ENCODE measurements at places on chromosomes 4 and X.
A peak's percentile ranks its signal among the peaks of the same experiment; 100 is the strongest.

DNA sequence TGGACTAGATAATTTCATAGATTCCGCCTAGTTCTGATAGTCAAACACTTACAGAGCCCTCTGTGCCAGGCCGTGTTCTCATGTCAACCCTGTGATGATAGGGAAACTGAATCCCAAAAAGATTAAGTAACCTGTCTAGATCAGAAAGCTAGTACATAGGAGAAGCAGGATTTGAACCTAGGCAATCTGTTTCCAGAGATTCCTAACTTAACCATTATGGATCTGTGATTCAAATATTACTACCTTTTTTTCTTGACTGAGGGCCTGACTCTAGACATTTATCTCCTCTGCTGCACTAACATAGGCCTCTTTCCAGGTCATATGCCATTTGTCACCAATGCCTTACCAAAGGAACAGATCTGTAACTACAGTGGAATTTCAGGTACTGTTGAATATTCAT is 1.5 kb downstream of the ALAS2 start:
- DNase-seq, result no peak

DNA sequence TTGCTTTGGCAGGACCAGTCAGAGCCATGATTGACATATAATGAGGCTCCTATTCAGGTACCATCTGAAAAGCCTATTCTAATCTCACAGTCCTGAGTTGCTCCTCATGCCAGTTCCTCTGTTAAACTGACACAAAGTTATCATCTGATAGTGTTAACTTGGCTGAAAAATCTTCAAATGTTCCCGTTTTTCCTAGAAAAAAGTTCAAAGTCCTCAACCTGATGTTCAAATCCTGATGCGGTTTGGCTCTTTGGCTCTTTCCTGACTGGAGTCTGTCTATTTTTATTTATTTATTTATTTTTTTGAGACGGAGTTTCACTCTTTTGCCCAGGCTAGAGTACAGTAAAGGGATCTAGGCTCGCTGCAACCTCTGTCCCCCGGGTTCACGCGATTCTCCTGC is 244.2 kb downstream of the ANKRD50 start:
- no peak for DNase-seq

- DNase-seq, result no peak
These were observed 33.8 kb downstream of the PNMA5 start for GRCh38 chrX:152960115-152960514.

DNA sequence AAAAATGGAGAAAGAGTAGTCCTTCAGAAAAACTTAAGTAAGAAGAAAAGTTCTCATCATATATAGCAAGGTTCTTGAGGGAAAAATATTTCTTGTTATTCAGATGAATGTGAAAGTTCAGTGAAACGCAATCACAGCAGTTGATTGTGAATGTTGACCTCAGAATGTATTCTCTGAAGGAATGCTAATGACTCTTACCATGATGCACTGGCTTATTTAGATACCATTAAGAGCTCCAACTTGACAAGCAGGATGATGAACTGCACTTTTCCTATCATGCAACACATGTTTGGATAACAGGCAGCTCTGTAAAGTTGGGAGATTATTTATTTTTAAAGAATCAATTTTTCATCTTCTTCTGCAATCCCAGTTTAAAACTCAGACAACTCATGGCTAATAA is 115.5 kb upstream of the MYOZ2 start:
- DNase-seq, result no peak

GRCh38 chr4:127006446-127006877 is 626.3 kb upstream of the INTU start:
- DNase-seq, result no peak

DNA sequence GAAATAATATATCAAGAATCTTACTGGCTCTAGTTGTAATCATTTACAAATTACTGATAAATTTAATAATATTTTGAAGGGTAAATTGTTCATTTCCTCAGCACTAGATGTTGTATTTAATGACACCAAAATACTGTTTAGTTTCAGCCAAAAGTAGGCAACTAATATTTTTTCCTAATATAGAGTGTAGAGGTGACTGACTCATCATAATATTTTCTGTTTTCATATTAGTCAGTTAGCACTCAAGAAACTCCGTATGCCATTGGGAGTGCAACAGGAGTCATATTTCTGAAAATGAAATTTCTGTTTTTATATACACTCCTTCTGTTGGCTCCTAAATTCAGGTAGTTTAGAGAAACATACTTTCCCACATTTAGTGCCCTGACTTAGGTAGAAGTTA is 36.6 kb upstream of the PTPN13 start:
- peak; percentile 46 for DNase-seq

DNA sequence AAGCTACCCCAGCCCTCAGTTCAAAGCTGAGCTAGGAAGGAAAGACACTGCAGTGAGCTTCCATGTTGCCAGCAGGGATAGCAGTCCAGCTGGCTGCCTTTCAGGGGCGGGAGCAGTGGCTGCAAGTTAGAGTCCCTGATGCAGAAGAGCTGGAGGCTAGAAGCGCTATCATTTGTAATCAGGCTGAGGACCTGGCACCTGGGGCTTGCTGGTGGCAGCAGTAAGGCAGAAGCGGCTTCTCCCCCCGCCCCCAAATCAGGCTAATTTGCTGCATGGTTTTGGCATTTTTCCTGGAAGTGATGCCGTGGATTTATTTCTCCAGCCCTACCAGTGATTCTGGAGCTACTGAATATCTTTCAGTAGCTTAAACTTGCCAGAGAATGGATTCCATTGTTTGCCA is 203.3 kb downstream of the CLCN4 start:
- DNase-seq, result no peak

Data from suppressor macrophage treated with lipopolysaccharide for 1 hour (primary cell).